Heart right ventricle (tissue), 16 donors: ENCODE measurements at places on chromosomes 11 and 22. TPM values are rescaled to one million over a fixed set of nuclear protein-coding genes. Genes with fewer than 3 reads are reported as not detected.

DNA sequence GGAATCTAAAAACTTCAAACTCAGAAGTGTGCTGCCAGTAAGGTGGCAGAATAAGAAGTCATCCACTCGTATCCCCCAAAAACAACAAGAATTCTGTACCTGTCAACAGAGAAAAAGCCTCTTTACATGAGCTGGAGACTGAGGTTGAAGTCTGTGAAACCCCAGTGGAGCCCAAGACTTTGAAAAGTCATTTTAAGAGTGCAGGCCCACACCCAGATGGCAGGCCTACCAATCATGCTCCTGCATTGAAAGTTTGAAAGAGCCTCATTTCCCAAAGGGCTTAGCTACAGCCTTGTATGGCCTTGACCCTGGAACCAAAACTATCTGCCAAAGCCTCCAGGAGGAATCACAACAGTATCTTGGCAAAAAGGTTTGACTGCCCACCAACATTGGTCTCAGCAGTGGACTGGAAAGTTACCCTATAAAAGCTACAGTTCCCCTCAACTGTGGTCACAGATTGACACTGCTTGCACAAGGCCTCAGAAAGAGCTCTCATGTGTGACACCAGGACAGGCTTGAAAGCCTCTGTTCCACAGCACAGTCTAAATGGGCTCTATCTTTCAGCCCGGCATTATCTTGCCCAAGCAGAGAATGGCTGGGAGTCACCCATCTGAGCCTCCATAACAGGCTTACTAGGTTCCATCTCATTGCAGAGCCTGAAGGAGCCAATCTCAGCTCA is 47.7 kb downstream of the SLC22A9 start:
- DNase-seq, result no peak

DNA sequence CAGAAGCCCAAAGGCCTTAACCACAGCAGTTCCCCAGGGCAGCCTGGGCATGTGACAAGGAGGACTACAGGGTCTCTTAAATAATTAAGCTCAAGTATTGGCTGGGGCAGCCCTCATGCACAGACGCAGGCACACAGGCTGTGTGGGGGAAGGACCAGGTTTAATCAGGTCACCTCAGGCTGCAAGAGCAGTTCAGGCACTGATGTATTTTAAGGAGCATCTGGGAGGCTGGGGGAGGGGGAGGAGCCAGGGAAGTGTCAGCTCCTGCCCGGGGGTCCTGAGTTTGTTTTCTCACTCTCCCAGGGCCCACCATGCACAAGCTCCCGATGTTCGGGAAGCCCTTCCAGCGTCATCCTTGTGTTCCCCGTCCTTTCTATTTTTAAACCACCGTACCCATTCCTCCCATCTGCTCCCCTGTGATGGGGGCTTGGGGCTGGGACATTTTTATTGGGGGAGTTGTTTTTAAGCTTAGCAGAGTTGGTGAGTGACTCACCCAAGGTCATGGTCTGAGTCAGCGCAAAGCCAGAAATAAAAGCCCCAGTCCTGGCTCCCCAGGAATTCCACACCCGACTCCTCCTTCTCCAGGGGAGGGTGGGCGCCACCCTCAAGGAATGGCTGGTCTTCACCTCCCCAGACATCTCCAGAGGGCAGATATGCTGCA is 2.4 kb downstream of the CSDC2 start:
- no peak for DNase-seq

- DNase-seq, result no peak
Measured at GRCh38 chr11:128520888-128521681, 66.3 kb downstream of the ETS1 start.

DNA sequence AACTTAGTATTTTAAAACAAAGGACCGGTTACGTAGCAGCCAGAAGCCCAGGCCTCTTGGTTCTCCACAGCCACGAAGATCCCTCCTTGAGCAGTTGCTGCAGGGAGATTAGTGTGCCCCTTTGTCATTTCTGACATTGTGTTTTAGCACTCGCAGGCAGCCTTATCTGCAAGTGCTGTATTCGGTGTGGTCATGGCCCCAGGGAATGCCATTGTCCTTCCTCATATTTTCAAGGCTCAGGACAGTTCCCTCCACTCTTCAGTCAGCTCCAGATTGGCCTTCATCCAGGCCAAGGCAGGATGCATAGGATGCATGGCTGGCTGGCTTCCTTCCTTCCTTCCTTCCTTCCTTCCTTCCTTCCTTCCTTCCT is 88.5 kb downstream of the ZBTB16 start:
- DNase-seq, result no peak

GRCh38 chr22:25176799-25177198 is 22.9 kb upstream of the CRYBB3 start:
- no peak for DNase-seq

The EIF1AD gene
- total RNA-seq, result 20.0 TPM

The IFITM10 gene
- total RNA-seq, result 2.4 TPM

- no peak for DNase-seq
Measured at GRCh38 chr11:71322861-71323582, 70.6 kb upstream of the SHANK2 start.

DNA sequence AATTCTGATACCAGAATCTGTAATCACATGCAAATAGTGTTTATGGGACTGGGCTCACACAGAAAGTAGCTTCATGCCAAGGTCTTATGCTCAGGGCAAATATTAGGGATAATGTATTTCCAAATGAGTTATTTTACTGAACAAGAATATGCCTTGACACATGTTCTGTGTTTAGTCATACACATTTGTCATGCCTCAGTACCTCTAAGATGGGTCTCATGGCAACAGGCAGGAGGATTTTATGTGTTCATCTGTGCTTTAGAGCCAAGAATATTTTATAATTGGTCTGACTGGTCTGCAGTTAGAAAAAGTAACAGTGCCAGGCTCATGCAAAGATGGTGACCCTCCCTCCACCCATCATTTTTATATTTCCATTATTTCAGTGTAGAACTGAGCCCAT is 49.1 kb downstream of the JAM3 start:
- no peak for DNase-seq

GRCh38 chr11:14058061-14058460 is 95.5 kb downstream of the SPON1 start:
- no peak for DNase-seq

- no peak for DNase-seq
Measured at GRCh38 chr11:73257342-73258103, 14.6 kb upstream of the P2RY6 start.

DNA sequence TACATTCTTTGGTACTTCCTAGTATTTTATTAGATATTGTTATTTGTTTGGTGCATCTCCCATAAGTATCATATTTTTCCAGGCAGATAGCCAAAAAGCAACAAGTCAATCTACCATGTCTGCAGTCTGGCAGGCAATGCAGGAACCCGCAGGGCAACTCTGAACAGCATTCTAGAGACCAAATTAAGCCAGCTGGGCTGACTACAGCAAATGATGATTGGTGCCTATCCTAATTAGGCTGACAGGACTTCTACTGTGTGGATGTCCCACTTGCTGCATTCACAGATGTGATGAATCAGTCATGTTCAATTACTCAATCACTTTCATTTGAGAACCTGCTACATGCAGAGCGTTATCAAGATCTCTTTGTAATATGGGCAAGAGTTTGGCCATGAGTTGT is 40.3 kb upstream of the AMOTL1 start:
- DNase-seq, result no peak

- DNase-seq, result no peak
Measured at GRCh38 chr11:3046641-3047040, 10.6 kb downstream of the CARS1 start.

- DNase-seq, result peak; percentile 90
Measured at GRCh38 chr11:76782531-76783293, 444 bp upstream of the TSKU start.

The TRPC6 gene
- 0.30 TPM for total RNA-seq

The DUSP8 gene
- 16.5 TPM for total RNA-seq

- peak; percentile 45 for DNase-seq
Measured at GRCh38 chr11:12086271-12087074, 23.9 kb upstream of the MICAL2 start.

DNA sequence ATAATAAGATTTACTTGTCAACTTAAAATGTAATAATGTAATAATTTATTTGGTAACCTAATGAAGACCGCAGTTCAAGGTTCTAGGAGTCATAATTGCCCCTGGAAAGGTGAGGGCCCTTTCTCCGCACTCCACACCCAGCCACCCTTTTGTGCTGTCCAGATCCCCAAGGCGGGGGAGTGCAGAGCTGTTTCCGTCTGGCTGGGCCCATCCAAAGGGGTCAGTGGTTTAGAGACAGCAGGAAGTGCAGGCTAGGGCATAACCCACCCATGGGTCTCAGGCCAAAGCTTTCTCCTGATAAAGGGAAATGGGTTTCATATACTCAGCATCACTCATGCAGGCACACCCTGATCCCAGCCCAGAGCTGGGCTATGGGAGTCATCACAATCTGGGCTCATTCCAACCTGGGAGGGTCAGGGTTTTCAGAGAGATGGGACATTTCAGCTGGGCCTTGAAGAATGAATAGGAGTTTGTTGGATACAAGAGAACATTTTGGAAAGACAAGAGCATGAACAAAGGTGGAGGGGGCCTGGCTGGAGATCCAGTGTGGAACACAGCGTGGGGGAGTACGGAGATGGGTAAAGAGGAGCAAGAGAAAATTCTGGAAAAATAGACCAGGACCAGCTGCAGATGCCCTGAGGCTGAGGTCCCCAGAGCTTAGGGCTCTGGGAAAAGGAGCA is 432.2 kb downstream of the TBC1D22A start:
- no peak for DNase-seq

The PLEKHA7 gene
- total RNA-seq, result 23.3 TPM

DNA sequence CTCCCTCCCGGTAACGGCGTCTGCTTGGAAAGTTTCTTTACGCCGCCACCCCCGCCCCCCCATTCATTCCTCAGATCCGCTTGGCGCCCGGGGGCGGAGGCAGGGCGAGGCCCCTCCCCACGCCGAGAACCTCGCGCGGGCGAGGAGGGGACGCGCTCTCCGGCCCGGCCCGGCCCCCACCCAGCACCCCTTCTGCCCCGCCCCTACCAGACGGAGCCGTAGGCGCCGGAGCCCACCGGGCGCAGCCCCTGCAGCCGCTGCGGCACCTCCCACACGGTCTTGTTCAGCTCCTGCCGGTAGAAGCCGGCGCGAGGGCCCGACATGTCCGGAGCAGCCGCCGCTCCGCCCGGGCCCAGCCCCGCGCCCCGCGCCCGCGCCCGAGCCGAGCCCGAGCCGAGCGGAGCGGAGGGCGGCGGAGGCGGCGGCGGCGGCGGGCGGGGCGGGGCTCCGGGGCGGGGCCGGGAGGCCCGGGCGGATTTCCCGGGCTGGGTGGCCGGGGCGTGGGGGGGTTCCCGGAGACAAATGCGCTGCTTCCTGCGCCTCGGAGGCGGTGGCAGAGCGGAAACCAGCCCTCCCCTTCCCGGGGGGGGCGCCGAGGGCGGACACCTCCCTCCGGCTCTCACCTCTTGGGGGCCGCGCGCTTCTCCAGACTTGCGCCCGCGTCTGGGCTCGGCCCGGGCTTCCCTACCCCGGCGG is at the start of gene MAPK11:
MAPK11 (minus strand) TSS at position 411 of the 696 bp plus-strand sequence; CDS start at position 323, 88 bp downstream.
- DNase-seq, result peak; percentile 75

The PDGFB gene
- total RNA-seq, result 18.4 TPM

GRCh38 chr11:116506263-116506825 is 266.4 kb downstream of the BUD13 start:
- DNase-seq, result no peak

GRCh38 chr11:43021466-43021865 is 290.3 kb upstream of the API5 start:
- no peak for DNase-seq

The LINC01488 gene
- total RNA-seq, result 0.16 TPM

GRCh38 chr11:36053281-36053680 is 109.4 kb downstream of the LDLRAD3 start:
- no peak for DNase-seq

- DNase-seq, result no peak
Measured at GRCh38 chr11:70423523-70424505, 25.5 kb downstream of the CTTN start.

The MUC5AC gene
- total RNA-seq, result not detected

The CABP7 gene
- not detected for total RNA-seq

DNA sequence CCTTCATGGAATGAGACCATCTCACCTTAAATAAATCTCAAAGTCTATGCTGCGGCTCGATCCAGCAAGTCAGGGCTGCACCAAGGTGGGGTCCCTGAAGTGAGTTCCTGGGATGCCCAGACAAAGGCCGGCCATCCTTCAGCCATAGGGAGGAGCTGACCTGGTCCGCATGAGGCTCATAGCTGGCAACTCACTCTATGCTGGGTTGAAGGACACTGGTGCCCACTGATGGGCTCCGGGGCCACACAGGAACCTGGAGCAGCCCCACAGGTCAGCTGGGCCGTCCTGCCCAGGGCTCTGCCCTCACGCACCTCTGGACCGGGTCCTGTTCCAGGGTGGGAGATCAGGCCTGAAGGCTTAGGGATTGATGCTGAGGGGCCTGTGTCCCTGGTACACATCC is 1339.3 kb downstream of the TBC1D22A start:
- DNase-seq, result no peak

DNA sequence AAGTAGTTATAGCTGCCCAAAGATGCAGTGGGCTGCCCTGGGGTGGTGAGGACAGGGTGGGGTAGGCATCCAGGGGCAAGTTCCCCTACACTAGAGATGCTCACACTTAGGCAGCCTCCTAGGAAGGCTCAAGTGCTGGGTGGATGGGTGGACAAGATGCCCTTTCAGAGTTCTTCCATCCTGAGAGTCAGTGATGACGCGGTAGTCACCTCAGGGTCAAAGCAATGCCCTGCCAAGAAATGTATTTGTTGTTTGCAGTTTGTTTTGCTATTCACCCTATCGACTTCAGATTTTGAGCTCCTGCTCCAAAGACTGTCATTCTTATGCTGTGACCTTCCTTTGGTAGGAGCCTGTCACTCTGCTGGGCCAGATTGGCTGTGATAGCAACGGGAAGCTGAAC is 18.9 kb downstream of the POLA2 start:
- DNase-seq, result no peak

GRCh38 chr11:10602945-10603344 is 34.5 kb upstream of the LYVE1 start:
- DNase-seq, result no peak

DNA sequence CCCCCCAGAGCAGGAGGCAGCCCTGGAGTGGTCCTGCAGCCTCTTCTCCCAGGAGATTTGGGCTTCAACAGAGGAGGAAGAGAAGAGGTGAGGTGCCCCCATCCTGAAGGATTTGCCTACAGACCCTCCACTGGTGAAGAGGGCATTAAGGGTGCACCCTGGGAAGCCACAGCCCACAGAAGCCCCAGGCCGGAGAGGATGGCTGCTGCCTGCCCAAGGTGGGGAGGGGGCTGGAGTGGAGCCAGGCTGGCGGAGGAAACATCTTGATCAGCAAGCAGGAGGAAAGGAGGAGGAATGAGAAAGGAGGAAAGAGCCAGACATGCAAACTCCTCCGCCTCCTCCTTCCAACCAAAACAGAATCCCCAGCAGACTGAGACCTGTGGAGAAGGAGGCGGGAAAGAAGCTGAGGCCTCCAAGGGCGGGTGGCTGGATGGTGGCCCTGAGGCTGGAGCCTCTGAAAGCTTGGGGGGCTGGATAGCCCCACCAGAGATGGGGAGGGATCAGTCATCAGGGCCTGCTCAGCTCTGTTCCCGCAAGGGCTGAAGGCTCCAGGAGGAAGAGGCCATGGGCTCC is 31.3 kb downstream of the ARRB1 start:
- DNase-seq, result no peak
